ENCODE measurements at places on chromosomes 12 and 14. TPM values are rescaled to one million over a fixed set of nuclear protein-coding genes. Genes with fewer than 3 reads are reported as not detected.

Gene TOMM20L
- not detected for total RNA-seq

Gene CRACR2A
- total RNA-seq, result 40.1 TPM

Gene SERPINA1
- total RNA-seq, result not detected

Gene CLEC4A
- total RNA-seq, result not detected

Gene ITPR2
- 34.6 TPM for total RNA-seq

Gene NTN4
- total RNA-seq, result not detected

- H3K4me1 ChIP-seq, result no peaks in the 10 kb centered on the region
- no peak overlapping the region for H3K4me3 ChIP-seq
- H3K36me3 ChIP-seq, result no peaks in the 10 kb centered on the region
- no peak for DNase-seq
- H3K27me3 ChIP-seq, result no peaks in the 10 kb centered on the region
- H3K27ac ChIP-seq, result no peak overlapping the region
Observed at GRCh38 chr14:86022031-86022629, 492.2 kb downstream of the FLRT2 start.

DNA sequence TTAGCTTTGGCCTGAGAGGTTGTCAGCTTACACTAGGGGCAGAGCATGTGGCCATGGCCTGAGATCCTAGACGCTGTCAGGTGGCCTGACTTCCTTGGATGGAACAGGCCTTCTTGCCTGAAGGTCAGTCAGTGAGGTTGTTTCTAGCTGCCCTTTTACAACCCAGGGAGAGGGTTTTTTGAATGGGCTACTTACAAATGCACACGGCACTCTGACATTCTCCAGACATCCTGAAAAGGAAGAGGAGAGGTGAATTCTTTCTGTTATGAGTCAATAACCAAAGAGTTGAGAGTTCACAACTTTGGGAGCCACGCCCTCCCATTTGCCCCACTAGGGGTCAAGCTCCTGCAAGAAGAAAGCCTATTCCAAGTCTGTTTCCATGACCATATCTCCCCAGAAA is 7.8 kb downstream of the KRT76 start:
- H3K27ac ChIP-seq, result no peak overlapping the region
- H3K4me3 ChIP-seq, result no peak overlapping the region
- no peak for DNase-seq
- no peaks in the 10 kb centered on the region for H3K4me1 ChIP-seq
- peaks cover 30% of the 10 kb centered on the region for H3K27me3 ChIP-seq

- H3K27me3 ChIP-seq, result no peaks in the 10 kb centered on the region
- no peaks in the 10 kb centered on the region for H3K4me1 ChIP-seq
- H3K27ac ChIP-seq, result no peak overlapping the region
- no peak for DNase-seq
Observed at GRCh38 chr14:81801921-81802320, 268.3 kb upstream of the SEL1L start.

DNA sequence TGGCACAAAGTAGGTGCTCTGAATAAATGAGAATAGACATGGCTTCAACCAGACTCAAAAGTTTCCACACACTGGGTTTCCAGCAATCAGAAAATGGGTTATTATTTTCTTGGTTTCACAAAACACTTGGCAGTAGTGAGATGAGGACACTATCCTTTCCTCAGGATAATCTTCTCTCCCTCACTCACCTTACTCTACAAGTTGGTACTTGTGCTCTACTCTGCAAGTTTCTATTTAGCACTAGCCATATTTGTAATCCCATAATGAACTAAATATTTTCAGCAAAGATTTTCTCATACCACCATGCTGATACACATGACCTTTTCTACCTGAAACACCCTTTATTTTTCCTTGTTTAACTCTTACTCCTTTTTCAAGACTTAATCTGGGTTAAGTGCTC is 137.7 kb downstream of the FOXA1 start:
- H3K4me3 ChIP-seq, result no peak overlapping the region
- H3K36me3 ChIP-seq, result no peaks in the 10 kb centered on the region
- DNase-seq, result no peak

DNA sequence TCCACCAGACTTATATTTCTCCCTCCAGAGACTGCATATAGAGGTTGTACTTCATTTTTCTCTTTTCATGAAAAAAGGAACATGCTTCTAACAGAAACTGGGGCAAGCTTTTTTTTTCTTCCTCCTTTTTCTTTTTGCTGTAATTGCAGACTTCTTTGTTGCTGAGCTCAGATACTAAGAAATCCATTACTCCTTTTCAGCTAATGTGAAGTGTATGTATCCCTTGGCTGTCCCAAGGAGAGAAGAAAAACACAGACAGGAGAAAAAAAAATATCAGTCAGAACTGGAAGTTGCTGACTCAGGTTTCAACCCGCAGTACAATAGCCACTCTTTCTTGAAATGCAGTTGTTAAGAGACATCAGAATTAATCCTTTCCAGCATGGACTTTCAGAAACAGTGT is 1248.4 kb downstream of the LRFN5 start:
- no peak for DNase-seq
- no peaks in the 10 kb centered on the region for H3K4me1 ChIP-seq
- H3K4me3 ChIP-seq, result no peak overlapping the region
- no peak overlapping the region for H3K27ac ChIP-seq

GRCh38 chr12:124474709-124475108 is 92.7 kb downstream of the NCOR2 start:
- no peaks in the 10 kb centered on the region for H3K27me3 ChIP-seq
- H3K4me1 ChIP-seq, result peaks cover 30% of the 10 kb centered on the region
- H3K36me3 ChIP-seq, result peaks cover 82% of the 10 kb centered on the region
- DNase-seq, result no peak

GRCh38 chr14:34119107-34119858 is 168.4 kb upstream of the EGLN3 start:
- H3K4me3 ChIP-seq, result no peak overlapping the region
- H3K27ac ChIP-seq, result no peak overlapping the region
- DNase-seq, result no peak
- H3K4me1 ChIP-seq, result no peaks in the 10 kb centered on the region
- peaks cover 33% of the 10 kb centered on the region for H3K27me3 ChIP-seq

GRCh38 chr12:68199127-68199526 is 26.5 kb downstream of the IL26 start:
- H3K4me3 ChIP-seq, result no peak overlapping the region
- H3K27me3 ChIP-seq, result peaks cover 4% of the 10 kb centered on the region
- no peak overlapping the region for H3K27ac ChIP-seq
- H3K4me1 ChIP-seq, result peaks cover 40% of the 10 kb centered on the region
- no peak for DNase-seq

DNA sequence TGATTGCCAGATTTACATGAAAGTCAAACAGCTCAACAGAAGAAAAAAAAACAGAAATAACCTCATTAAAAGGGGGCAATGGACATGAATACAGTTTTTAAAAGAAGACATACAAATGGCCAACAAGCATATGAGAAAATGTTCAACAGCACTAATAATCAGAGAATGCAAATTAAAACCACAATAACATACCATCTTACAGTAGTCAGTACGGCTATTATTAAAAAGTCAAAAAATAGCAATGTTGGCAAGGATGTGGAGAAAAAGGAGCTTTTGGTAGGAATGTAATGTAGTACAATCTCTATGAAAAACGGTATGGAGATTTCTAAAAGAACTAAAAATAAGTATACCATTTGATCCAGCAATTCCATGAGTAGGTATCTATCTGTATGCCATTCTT is 272.1 kb downstream of the CEP128 start:
- no peak overlapping the region for H3K27ac ChIP-seq
- no peak overlapping the region for H3K4me3 ChIP-seq
- no peaks in the 10 kb centered on the region for H3K27me3 ChIP-seq
- H3K4me1 ChIP-seq, result peaks cover 8% of the 10 kb centered on the region
- no peak for DNase-seq

DNA sequence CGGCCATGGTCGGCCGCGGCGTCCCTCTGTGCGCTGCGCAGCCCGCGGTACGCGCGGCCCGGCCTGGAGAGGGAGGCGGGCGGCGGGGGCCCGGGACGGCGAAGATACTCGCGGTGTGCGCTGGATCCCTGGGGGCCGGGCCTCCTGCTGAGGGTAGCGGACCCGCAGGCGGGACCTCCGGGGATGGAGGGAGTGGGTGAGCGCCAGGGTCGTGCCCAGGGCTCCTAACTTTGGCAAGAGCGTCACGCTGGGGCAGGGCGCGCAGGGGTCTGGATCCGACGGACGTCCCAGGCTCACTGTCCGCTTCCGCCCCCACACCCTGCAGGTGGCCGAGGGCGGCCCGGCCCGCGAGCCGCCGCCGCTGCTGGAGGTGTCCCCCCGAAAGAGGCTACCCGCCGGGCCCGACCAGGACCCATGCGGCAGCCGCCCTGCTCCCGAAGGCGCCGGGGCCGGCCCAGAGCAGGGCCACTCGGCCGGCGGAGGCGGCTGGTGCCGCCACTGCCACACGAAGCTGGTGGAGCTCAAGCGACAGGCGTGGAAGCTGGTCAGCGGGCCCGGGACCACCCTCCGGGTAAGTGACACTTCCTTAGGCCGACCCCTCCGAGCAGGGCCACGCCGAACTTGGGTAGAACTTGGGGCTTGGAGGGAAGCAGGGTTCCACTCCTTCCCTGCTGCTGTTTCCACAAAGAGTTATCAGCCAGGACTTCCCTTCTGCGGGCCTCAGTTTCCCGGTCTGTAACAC is 502 bp downstream of the KIF26A start:
- DNase-seq, result no peak
- peaks cover 10% of the 10 kb centered on the region for H3K4me1 ChIP-seq
- no peaks in the 10 kb centered on the region for H3K36me3 ChIP-seq

- no peak overlapping the region for H3K4me3 ChIP-seq
- H3K4me1 ChIP-seq, result no peaks in the 10 kb centered on the region
- H3K27ac ChIP-seq, result no peak overlapping the region
Observed at GRCh38 chr12:41709463-41710285, 435.0 kb downstream of the GXYLT1 start.

DNA sequence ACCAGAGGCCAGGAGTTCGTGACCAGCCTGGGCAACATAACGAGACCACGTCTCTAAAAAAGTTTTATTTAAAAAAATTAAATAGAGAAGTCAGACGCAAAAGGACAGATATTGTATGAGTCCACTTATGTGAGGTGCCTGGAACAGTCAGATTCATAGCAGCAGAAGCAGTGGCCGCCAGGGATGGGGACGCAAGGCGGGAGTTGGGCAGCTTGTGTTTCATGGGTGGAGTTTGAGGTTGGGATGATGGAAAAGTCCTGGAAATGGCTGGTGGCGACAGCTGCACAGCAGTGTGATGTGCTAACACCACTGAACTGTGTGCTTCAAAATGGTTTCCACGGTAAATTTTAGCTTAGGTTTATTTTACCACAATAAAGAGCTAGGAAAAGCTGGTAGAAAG is 57.6 kb upstream of the DDX11 start:
- H3K27ac ChIP-seq, result no peak overlapping the region
- peaks cover 13% of the 10 kb centered on the region for H3K27me3 ChIP-seq
- H3K4me1 ChIP-seq, result no peaks in the 10 kb centered on the region
- DNase-seq, result no peak
- H3K36me3 ChIP-seq, result no peaks in the 10 kb centered on the region

GRCh38 chr14:65846196-65846868 is 433.8 kb downstream of the FUT8 start:
- H3K36me3 ChIP-seq, result peaks cover 61% of the 10 kb centered on the region
- peak overlapping the region; percentile 60 for H3K4me3 ChIP-seq
- peak; percentile 44 for DNase-seq
- no peaks in the 10 kb centered on the region for H3K27me3 ChIP-seq
- H3K4me1 ChIP-seq, result peaks cover 81% of the 10 kb centered on the region
